Hindlimb muscle (tissue), 1 donor: ENCODE measurements at places on chromosomes 13 and 19.

DNA sequence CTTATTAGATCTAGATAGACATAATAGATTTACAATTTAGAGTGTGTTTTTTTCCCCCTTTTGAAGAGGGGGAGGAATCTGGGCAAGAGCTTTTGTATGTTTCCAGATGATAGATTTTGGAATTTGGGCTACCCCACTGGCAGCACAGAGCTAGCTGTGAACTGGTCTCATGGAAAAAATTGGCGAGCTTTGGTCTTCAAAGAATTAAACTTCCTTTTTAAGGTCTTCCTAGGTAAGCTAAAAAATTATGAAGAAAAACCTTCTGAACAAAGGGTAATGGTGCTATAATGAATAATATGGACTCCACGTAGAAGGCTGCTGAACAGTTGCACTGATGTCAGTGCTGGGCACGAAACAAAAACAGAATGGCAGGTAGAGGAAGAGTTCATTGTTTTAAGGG, 109.3 kb downstream of the ZIC5 start:
- DNase-seq: no peak

DNA sequence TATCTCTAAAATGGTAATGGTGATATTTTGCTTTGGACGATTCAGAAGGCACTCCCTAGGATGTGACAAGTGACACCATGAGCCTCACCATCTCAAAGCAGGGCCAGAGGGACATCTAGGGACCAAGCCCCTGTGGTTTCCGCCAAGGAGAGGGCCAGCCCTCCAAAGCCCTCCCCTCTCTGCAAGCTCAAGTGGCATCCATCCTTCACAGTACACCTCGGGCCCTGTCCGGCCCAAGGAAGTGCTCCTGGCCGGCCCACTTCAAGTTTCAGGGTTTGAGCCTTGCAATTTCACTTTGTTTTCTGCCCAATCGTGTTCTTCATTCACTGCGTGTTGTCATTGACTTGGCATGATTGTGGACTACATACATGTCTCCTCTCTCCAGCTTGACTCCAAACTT, 82.5 kb downstream of the TSHZ3 start:
- DNase-seq: no peak

DNA sequence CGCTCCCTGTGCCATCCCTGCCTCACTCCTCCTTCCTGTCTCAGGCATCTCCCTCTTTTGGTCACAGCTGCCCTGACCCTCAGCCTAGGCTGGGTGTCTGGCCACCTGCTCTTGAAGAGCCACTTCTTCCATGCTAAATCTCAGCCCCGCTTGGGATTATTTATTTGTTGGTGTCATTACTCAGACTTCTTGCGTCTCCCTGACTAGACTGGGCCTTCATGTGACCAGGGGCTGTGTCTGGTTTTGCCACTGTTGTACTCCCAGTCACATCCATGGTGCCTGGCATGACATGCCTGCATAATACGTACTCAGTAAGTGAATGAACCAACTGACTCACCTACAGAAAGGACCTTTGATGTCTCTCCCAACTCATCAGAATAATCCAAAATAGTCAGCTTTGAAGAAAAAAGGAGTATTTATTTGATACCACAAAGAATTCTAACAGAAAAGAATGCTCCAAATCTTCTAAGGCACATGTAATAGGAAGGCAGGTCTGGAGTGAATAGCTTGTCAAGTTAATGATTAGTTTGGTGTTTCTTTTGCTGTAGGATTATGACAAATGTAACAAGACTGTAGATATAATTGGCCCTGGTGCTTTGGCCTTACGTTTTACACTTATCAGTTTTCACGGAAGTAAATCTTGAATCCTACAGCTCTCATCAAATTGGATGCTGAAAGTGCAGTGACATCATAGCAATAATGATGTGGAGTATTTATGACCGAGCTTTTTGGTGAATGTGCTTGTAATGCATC, 84.0 kb downstream of the ALOX5AP start:
- no peak for DNase-seq

DNA sequence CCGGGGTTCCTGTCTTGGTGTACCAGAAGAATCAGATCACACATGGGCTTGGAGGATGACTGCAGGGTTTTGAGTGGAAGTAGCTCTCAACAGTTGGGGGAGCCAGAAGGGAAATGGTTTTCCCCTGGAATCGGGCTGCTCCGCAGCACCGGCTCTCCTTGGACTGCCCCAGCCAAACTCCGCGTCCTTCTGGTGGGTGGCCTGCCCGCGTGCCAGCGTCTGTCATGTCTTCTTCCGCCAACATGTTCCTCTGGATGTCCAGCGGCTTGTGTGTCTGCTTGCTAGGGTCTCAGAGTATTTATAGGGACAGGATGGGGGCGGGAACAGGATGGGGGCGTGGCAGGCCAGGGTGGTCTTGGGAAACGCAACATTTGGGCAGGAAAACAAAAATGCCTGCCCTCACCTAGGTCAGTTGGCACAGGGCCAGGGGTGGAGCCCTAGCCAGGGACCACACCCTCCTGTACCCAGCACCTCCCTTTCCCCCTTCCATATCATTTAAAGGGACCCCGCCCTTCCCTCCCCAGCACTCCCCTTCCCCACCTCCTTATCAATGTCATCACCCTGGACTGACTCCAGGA, 1.3 kb upstream of the ZNF30 start:
- no peak for DNase-seq

GRCh38 chr13:63999614-64000305, 2584.1 kb upstream of the PCDH20 start:
- DNase-seq: peak; percentile 14

GRCh38 chr19:16928351-16928750, 39.6 kb downstream of the F2RL3 start:
- no peak for DNase-seq

DNA sequence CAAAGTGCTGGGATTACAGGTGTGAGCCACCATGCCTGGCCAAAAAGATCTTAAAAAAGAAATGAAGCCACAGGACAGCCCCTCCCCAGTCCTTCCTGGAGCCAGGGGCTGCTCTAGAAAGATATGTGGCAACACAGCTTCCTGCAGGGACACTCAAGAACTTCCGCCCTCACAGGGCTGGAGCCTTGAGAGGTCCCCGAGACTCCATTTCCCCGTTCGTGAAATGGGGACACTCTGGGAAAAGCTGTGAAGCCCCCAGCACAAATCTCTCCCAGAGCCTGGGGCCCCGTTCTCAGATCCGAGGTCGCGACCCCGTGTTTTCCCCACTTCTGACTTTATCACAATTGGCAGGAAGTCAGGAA, 2.5 kb upstream of the GPX4 start:
- no peak for DNase-seq

DNA sequence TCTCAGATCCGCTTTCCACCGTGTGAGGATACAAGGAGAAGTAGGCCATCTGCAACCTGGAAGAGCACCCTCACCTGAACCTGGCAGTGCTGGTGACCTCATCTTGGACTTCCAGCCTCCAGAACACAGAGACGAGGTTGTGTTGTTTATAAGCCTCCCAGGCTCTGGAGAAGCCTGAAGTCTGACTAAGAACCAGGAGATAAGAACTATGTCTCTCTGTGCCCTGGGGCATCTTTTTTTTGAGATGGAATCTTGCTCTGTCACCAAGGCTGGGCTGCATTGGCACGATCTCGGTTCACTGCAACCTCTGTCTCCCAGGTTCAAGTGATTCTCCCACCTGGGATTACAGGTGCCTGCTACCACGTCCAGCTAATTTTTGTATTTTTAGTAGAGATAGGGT, 14.5 kb downstream of the FCGBP start:
- DNase-seq: no peak

DNA sequence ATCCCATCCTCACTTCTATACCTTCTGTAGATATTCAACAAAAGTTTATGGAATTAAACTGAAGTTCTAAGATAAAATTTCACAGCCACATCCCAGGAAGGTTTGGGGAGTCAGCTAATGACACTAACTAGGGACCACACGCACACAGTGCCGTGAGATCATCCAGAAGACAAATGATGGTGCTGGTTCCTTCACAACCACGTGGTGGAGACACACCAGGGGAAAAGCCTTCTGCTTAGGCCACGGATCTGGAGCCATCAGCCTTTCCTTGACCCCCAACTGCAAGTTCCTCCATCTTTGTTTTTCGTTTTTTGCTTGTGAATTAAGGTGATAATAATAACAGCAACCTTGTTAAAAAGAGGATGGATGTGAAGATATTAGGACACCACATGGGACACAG, 241.6 kb upstream of the MAB21L1 start:
- no peak for DNase-seq

DNA sequence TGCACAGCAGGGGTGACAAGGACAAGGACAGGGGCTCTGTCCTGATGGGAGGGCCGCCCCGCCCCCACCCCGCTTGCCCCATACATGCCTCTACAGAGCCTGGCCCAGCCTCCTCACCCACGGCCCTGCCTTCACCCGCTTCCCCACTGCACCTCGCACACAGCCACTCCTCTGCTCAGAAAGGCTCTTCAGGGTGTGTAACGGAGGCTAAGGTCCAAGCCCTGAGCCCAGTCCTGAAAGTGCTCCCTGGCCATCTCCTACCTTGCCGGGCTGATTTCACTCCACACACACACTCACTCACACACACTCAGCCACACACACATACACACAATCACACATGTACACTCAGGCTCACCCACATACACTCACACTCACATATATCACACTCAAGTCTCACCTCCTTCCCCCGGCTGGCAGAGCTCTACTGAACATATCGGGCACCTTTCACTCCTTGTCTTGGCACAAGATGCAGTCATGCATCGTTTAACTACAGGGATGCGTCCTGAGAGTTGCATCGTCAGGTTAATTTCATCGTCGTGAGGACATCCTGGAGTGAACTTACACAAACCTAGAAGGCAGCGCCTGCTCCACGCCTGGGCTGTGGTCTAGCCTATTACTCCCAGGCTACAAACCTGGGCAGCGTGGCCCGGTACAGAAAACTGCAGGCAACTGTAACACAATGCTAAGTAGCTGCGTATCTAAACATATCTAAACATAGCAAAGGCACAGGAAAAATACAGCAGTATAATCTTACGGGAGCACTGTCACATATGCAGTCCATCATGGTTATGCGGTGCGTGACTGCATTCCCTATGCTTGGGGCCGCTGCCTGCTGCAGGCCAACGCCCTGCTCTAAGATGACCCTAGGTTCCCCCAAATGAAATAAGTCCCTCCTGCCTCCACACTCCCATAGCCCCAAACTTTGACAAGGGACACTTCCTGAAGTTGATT, 13.1 kb downstream of the EPS15L1 start:
- no peak for DNase-seq

- DNase-seq: no peak
These were observed 392.4 kb downstream of the RFC3 start for GRCh38 chr13:34210341-34210740.

DNA sequence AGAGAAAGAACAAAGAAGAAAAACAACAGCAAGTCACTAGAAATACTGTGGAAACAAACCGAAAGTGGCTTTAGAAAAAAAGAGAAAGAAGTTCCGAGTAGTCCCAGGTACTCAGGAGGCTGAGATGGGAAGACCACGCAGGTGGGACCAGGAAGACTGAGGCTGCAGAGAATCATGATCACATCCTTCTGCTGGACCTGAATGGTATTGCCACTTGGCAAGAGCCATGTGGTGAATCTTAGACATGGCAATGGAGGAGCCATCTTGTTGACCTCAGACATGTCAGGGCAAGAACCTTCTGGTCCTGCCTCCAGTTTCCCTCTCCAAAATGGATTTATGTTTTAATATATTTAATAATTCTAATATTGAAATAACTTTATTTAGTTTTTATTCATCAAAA, 37.4 kb upstream of the ZNF724 start:
- no peak for DNase-seq

DNA sequence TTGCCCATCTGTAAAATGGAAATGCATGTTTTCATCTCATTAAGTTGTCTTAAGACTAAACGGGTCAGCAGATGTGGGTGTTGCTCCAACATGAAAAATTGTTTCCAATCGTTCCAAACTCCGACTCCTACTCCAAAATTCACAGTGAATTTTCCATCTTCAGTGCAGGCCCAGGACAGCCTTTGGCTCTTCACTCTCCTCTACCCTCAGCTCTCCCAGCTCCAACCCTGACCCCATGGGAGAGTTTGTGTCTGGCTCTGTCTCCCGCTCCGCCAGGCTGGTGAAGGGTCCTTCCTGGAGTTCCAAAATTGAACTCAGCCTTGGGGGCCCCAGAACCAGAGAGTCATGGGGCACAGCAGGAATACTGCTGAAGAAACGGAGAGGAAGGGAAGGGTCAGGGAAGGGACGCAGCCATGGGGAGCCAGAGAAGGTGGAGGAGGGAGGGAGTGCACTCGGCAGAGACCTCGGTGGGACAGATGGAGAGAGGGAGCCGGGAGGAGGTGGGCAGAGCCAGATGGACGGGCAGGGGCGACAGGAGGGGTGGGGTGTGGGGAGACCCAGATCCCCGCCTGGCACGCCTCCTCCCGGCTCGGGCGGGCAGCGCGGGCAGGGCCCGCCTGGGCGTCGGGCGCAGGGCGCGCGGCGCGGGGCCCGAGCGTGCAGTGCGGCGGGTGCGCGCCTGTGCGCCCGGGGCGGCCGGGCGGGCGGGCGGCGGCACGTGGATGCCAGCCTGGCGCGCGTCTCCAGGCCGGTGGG, 45.6 kb downstream of the CELF5 start:
- DNase-seq: peak; percentile 26

GRCh38 chr13:77431449-77431848, 104.1 kb upstream of the SCEL start:
- no peak for DNase-seq

DNA sequence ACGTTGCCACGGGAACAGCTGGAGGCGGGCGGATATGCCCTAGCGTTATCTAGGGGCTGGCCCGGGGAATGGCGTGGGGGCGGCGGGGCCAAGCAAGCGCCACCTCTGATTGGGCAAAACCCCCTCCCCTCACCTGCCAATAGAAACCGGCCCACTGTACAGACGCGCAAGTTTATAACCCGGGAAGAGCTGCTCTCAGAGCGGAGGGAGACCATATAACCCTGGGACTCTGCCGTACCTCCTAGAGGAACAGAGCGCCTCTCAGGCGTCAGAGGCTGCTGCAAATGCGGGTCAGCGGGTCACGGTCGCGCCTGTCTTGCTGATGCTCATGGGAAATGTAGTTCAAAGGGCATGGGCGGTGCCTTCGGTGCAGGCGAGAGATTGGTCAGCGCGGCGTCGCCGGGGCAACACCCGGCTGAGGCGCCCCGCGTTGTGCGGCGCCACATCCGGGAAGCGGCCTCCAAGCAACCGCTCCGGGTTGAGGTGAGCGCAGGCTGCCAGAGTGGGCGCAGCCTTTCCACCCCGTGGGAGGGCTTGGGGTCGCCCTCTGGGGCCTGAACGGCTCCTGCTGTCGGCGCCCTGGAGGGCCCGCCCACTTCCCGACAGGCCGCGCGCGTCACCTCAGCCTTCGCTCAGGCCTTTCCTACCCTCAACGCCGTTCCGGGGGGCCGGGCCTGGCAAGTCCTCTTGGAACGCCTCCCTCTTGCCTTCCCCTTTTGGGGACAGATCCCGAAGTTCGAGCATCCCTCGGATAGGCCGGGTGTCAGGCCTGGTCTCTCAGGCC, at the start of gene ZNF446:
TSS of gene ZNF446 (plus strand) at position 639 of the 784 bp plus-strand sequence. CDS start 867 bp downstream, outside the sequence.
- DNase-seq: peak; percentile 97
